Esophagus squamous epithelium (tissue), 5 donors: ENCODE measurements at places on chromosomes 6 and 20.

DNA sequence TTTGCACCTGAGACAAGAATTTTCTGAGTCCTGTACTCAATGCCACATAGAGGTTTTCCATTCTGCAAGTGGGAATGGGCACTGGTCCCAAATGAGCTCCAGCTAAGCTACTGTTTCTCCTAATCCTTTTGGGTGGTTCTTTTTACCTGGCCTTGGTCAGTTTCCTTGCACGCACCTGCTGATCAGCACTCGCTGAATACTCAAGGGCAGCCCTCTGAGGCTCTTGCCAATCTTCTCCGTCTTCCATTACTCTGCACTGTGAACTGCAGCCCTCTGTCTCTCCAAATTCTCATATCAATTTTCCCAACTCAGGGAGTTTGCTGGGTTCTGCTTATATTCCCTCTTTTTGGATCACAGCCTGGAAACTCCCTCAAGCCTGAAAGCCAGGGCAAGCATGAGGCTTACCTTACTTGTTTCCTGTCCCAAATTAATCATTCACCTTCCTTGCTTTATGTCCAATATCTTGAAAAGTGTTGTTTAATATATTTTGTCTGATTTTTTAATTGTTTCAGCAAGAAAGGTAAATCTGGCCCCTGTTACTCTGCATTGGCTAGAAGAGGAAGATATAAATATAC lies 138.0 kb upstream of the TBX18 start:
- DNase-seq, result no peak

- DNase-seq, result no peak
Measured at GRCh38 chr6:127481628-127482027, 22.4 kb upstream of the KIAA0408 start.

GRCh38 chr6:107646776-107647438 lies 157.0 kb downstream of the SOBP start:
- DNase-seq, result no peak

GRCh38 chr20:13545790-13546189 lies 92.9 kb downstream of the TASP1 start:
- no peak for DNase-seq

DNA sequence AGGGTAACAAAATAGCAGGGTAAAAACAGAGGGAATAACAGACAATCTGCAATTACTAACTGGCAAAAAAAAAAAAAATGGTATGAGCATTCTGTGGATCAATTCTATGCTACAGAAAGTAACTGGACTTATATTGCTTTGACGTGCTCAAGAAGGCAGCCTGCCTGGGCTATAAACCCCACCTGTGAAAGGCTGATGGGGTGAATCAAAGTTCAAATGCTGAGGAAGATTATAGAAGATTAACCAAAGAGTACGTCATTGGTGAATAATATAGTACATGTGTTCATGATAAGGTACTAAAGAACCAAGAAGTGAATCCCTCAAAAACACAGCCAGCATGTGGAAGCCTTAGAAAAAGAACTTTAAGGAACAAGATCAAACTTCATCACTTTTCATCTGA lies 441.9 kb upstream of the PTCHD4 start:
- no peak for DNase-seq

- DNase-seq, result no peak
Measured at GRCh38 chr6:45487645-45488044, 109.9 kb upstream of the SUPT3H start.

GRCh38 chr20:34175879-34176278 lies 63.8 kb upstream of the EIF2S2 start:
- no peak for DNase-seq

GRCh38 chr6:125114248-125114858 lies 39.2 kb upstream of the TPD52L1 start:
- no peak for DNase-seq
